ENCODE measurements at places on chromosomes 13 and 19.

DNA sequence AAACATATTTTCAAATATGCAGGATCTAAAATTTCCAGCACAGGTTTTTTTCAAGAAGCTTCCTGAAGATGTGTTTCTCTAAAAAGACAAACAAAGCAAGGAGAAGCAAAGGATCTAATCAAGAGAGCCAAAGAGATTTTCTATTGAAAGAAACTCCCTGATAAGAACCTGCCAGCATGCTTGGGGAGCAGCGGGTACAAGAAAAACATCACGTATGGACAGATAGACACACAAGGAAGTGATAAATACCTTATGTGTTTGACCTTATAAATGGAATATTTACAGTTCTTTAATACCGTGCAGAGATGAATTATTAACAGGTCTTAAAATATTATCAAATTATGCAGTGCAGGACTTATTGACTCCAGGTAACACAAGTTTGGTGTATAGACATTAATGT, 562.1 kb downstream of the DACH1 start:
- no peak for DNase-seq

DNA sequence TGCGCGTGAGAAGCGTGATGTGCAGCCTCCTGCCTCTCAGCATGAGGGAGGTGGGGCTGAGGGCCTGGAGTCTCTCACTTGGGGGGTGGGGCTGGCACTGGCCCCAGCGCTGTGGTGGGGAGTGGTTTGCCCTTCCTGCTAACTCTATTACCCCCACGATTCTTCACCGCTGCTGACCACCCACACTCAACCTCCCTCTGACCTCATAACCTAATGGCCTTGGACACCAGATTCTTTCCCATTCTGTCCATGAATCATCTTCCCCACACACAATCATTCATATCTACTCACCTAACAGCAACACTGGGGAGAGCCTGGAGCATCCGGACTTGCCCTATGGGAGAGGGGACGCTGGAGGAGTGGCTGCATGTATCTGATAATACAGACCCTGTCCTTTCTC, 8.7 kb downstream of the CD177 start:
- DNase-seq = peak; percentile 10

DNA sequence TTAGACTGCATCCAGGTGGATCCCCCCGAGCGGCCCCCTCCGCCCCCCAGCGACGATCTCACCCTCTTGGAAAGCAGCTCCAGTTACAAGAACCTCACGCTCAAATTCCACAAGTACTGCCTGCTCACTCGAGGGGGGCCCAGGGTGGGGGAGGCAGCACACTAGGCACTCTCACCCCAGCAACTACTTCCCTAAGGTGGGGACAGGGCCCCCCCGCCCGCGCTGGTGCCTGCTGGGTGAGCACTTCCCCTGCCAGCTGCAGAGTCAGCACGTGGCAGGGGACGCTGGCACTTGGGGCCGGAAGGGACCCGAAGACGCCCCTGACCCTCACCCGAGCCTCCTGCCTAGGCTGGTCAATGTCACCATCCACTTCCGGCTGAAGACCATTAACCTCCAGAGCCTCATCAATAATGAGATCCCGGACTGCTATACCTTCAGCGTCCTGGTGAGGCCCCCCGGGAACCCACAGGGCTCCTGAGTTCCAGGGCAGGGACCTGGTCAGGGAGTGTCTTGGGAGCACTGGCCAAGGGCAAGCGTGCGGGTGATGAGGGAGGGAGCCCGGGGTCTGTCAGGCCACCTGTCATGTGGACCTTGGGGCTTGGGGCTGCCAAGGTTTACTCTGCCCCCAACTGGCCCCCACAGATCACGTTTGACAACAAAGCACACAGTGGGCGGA, 5.2 kb downstream of the MCOLN1 start:
- no peak for DNase-seq

DNA sequence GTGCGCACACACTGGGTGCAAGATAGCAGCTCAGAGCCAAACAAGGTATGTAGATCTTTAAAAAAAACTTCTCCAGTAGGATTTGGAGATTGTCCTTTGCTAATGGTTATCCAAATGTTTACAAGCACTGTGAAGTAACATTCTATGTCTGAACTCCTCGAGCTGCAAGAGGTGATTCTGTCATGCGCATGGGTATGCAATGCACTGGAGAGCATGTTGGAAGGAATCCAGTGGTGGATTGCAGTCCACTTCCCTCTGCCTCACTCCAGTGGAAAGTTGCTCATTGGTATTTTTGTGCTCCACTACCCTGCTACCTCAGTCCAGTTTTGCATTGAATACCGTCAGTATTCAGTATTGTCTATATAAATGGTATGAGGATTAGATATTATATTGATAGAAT, 132.1 kb downstream of the ATP8A2 start:
- DNase-seq = no peak

- no peak for DNase-seq
These were observed 301.9 kb upstream of the OBI1 start for GRCh38 chr13:78960881-78961280.

GRCh38 chr13:41546372-41547190, 89.2 kb downstream of the RGCC start:
- peak; percentile 95 for DNase-seq

DNA sequence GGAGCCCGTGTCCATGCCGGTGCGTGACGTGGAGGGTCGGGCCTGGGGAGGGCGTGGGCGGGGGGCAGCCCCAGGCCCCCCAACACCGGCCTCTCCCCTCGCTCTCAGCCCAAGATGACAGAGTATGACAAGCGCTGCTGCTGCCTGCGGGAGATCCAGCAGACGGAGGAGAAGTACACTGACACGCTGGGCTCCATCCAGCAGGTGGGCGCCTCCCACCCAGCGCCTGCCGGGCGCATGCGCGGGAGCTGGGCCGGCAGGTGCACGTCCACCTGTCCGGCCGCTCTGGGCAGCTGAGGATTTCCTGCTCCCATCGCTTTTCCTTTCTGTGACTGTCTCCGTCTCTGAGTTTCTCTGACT, 49.8 kb downstream of the VAV1 start:
- no peak for DNase-seq

GRCh38 chr19:1699386-1699785, 47.0 kb upstream of the TCF3 start:
- no peak for DNase-seq

- no peak for DNase-seq
These were observed 52.4 kb upstream of the SPATA13 start for GRCh38 chr13:24107955-24108614.

DNA sequence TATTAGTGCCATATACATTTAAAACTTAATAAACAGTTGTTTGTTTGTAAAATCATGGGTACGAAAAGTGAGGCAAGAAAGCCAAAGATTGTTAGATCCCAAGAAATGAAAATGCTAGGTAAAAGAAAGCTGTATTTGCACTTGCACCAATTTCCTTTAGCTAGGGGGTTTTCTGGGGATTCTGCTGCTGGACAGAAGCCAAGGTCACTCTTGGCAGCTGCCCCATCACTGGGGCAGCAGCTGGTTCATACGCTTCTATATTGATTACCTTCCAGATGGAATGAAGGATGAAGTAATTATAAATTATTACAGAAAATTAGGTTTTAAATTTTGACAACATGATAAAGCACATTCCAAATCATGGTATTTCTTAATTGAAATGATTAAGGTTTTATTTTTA, 127.4 kb downstream of the SLITRK5 start:
- DNase-seq = no peak
